CD4-positive, alpha-beta T cell treated with Interleukin-6 at 100 ng/mL for 8 hours (primary cell): ENCODE measurements at places on chromosomes 7 and 10.

DNA sequence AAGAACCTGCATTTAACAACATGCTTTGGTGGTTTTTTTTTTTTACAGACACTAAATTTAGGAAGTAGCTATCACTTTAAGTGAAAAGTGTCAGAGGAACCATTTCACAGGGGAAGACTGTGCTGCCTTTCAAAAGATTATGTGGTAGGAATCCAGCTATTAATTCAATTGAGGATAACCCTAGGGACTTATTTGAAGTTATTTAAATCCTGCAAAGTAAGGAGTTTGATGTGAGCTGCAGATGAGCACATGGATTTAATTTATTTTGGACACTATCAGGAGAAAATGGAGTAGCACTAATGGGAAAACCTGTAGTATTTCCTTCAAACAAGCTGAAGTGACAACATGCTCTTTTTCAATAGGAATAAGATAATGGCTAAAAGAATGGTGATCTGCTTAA lies 419.8 kb downstream of the ANKRD7 start:
- DNase-seq: no peak

- no peak for DNase-seq
Observed at GRCh38 chr10:128058106-128058749, 68.0 kb downstream of the MKI67 start.

- no peak for DNase-seq
Observed at GRCh38 chr10:96468845-96469244, 44.9 kb downstream of the TLL2 start.

DNA sequence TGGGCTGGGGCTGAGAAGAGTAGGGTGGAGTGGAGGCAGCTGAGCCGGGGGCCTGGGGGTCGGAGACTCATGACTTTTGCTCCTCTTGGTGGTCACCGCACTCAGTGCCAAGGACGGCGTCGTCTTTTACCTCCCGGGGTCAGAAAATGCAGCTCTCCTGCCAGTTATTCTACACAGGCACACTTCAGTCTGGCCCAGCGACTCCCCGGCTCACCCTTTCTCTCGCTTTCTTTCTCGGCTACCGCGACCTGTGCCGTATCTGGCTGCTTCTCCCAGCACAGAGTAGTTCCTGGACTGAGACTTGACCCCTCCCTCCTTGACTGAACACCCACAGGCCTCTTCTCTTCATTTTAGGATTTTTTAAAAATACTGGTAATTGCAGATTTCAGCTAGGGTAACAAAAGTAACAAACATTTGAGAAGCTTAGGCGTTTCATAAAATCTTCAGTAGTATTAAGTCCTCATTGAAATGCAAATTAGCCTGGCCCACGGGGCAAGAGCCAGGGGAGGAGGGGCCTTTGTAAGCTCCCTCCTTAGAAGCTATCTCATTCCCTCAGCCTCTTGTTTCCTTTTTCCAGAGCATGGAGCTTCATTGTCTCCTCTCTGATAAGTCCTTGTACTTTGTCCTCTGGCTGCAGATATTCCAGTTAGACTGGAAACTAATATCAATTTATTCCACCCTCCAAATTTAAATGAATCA lies 1.1 kb upstream of the PRLHR start:
- DNase-seq: no peak

DNA sequence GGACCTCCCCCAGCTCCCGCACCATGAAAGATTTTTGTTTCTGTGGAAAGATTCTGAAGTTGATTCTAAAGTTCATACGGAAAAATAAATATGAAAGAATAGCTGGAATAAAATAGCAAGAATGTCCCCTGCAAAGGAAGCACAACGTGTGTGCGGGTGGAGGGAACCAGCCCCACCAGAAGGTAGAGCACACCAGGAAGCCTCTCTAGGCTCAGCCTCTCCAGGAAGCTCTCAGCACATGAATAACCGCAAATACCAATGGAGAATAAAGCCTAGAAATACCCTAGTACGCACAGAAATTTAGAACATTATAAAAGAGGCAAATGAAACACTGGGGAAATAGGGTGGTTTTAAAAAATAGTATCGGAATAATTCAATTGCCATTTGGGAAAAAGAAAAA lies 24.6 kb upstream of the FAM170B start:
- DNase-seq: no peak

DNA sequence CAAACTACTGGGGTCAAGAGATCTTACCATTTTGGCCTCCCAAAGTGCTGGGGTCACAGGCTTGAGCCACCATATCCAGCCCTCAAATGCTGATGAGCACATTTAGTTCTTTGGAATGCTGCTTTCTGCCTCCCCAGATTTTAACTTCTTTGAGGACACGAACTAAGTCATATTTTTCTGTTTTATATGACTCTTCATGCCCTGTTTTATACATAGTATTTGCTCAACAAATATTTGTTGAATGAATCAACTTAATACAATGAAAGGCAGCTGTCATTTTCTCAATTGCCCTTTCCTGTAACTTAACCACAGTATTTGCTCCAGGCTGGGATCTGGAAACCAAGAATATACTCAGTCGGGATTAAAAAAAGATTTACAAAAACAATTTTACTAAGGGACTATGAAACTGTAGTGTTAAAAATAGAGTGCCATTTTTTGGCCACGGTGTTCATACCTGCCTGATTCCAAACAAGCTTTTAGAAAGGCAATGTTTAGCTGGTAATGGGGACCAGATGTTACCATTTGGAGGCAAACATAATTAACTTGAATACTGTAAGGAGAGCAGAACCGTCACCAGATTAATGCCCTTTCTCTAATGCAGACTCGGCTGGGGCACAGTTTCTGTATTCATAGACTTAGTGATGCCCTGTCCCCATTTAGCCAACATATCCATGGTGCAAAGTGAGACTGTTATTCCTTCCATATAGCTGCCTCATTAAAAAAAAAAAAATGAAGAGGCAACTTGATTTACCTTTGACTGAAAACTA lies 117.6 kb downstream of the NRP1 start:
- DNase-seq: no peak

DNA sequence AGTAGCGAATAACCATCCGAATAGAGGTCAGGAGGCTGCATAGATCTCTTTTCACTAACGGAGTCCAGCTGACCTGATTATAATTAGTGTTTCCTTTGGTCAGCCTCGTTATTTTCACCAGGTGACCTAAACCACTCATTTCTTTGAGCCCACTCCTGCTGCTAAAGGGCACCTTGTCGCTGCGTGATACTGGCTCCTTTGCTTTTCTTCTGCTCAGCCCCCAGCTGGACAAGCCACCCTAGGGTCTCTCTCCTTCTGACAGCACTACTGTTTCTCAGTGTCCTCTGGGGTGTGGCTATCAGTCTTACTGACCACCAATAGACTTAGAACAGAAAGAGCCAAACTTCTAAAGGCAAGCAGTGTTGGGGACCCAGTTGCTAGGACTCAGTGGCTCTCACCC lies 2.7 kb upstream of the IGFBP3 start:
- no peak for DNase-seq

- no peak for DNase-seq
Observed at GRCh38 chr10:22984066-22984465, 56.2 kb downstream of the ARMC3 start.

GRCh38 chr7:1651031-1651446 lies 19.0 kb upstream of the ELFN1 start:
- DNase-seq: no peak

- DNase-seq: peak; percentile 76
Observed at GRCh38 chr10:80202934-80203834, 2.2 kb downstream of the ANXA11 start.

DNA sequence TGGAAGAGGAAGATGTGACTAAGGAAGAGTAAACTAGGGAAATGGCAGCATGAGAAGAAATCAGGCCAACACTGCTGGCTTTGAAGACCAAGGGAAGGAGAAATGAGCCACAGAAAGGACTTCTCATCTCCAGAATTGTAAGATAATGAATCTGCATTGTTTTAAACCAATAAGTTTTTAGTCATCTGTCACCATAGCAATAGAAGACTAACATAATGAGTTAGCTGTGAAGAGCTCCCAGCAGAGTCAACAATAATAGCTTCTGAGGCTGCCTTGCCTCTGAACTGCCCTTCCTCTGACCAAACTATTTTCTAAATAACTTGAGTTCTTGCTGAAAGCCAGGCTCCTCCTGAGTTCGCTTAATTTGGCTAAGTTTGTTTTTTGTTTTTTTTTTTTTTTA lies 103.6 kb downstream of the CACNA2D1 start:
- DNase-seq: no peak

DNA sequence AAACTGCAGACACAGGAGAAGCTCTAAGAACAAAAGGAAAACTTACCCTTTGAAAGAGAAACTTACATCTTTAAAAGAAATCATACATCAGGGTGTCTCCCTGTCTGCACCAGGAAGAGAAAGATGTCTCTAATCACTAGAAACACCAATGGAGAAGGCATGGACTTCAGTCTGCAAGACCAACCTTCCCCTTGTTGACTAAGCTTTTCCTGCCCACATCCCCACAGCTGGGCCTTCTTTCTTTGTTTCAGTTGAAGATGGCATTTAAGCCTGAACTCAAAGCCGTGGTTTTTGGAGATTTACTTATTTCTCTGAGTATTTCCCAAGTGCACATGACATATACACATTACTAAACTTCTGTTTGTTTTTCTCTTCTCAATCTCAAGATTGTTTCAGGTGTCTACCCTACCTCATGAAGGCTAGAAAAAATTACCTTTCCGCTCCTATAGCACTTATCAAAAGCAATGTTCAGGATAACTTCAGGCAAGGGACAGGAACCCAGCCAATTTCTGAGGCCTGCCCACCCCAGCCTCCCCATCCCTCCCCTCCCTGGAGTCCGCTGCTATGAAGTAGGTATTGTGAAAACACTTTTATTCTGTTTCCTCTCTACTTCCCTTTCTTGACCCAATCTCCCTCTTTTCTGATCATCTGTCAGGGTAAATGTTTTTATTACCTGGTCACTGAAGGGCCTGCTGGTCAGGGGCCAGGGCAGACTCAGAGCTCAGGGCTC lies 2.8 kb upstream of the SLC29A3 start:
- DNase-seq: no peak

- DNase-seq: no peak
Observed at GRCh38 chr7:136293272-136293671, 316.1 kb upstream of the MTPN start.

DNA sequence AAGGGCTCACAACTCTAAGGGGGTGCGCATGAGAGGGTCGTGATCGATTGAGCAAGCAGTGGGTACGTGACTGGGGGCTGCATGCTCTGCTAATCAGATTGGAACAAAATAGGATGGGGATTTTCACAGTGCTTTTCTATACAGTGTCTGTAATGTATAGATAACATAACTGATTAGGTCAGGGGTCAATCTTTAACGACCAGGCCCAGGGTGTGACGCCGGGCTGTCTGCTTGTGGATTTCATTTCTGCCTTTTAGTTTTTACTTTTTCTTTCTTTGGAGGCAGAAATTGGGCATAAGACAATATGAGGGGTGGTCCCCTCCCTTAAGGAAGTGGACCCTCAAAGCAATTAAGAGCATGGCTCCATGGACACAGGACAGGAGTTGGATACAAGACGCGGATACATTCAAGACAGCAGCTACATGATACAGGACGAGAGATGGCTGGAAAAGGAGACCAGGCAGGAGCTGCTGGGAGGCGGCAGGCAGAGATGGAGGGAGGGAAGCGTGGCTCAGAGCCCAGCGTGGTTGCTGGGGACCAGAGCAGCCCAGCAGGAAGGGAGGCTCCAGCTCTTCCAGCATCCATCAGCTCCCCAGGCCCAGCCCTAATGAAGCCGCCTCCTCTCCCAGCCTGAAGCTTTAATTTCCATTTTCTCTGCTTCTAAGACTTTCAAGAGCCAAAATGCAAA lies 31.6 kb downstream of the GSDME start:
- no peak for DNase-seq

DNA sequence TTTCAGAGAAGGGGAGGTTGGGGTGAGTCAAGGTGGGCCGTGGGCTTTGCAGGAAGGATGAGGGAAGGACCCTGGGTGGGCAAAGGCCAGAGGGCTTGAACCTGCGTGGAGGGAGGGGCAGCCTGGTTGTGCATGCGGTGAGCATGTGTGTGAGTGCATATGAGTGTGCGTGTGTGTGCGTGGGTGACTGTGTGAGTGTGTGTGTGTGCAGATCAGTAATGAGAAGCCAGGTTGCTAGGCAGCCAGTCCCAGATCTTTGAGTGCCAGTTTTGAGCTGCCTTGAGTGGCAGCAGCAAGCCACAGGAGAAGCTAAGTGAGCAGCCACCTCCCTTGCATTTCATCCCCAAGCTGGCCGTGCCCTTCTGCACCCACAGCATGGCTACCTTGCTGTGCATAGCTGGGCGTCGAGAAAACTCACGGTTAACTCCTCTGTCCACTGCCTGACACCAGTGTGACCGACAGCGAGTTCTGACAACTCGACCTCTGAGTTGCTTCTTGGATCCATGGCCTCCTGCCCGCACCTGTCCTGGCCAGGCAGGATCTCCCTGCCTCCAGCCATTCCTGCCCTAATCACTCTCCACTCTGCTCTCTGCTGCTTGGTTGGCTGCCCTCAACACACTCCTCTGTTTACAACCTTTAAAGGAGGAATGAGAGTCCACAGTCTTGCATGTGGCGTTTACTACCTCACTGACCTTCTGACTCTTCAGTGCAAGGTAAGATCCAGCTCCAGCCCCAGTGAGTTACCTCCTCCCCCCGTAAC lies 775.4 kb downstream of the TYW1 start:
- DNase-seq: no peak

DNA sequence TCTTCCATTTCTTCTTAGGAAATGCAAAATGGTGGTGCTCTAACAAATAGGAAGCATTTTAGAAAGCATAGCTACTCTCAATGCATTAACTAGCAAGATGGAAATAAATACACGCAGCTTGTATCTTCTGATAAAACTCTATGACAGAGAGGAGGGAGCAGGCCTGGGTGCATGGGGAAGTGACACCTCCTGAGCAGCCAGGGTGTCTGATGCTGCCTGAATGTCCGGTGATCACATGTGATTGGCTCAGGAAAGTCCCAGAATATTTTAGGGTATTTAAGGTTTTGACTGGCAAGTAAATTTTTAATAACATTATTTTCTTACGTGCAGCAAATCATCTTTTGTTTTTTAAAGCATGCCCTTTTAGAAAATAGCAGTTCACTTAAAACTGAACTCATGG lies 261.0 kb upstream of the KLF6 start:
- DNase-seq: no peak

DNA sequence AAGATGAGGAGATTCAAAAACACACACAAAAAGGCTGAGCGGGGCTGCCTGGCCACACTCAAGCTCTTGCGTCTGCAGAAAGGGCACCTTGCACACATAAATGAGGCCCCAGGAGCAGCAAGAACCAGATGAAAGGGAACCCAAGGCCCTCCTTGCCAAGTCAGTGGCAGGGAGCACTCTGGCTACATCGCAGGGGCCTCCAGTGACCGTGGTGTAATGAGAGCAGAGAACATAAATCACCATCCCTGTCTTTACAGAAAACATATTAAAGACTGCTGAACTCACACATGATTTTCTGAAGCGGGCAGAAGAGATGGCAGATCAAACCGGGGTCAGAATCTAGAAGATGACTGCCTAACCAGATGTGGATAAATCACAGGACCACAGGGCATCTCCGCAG lies 80.5 kb downstream of the SLIT1 start:
- DNase-seq: no peak

DNA sequence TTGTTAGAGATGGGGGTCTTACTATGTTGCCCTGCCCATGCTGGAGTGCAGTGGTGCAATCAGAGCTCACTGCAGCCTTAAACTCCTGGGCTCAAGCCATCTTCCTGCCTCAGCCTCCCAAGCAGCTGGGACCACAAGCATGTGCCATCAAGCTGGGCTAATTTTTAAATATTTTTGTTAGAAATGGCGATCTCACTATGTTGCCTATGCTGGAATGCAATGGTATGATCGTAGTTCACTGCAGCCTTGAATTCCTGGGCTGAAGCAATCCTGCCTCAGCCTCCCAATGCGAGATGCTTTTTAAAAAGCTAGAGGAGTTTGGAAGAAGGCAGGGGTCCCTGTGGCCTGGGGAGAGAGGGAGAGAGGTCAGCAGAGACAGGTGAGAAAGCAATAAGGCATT lies 600.1 kb upstream of the AUTS2 start:
- DNase-seq: no peak

- no peak for DNase-seq
Observed at GRCh38 chr7:159109653-159110035, 35.0 kb downstream of the VIPR2 start.
